PC-3 (cell line): ENCODE measurements at places on chromosomes 16 and 17.
A peak's percentile ranks its signal among the peaks of the same experiment; 100 is the strongest.

DNA sequence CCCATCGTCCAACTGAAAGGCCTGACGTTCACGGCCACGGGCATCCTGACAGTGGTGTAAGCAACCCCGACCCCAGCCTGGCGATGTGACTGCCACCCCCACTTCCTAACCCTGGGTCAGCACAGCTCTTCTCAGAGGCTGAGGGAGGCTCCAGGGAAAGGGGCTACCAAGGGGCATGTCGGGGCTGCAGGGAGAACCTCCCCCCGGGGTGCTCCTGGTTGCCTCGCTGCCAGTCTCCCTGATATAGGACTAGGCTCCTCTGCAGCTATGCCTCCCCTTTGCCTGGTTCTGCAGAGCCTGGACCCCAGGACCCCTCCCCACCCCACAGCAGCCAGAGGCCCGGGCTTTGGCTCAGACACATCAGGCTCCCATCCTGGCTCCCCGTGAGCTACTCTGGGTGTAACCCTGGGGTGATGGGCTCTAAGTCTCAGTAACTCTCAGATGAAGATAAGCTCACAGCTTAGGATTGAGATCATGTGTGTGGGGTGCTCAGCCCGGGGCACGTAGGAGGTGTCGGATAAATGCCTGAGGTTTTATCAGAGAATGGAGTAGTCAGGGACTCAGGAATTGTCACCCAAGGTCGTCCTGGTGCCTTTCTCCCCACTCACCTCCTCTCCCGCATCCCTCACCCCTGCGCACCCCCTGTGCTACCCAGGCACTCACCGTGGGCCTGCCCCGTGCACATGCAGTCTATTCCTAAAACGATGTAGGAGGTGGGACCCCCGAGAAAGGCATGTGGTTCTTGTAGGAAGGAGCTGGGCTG, 10.6 kb downstream of the ITGAD start:
- DNase-seq: no peak

DNA sequence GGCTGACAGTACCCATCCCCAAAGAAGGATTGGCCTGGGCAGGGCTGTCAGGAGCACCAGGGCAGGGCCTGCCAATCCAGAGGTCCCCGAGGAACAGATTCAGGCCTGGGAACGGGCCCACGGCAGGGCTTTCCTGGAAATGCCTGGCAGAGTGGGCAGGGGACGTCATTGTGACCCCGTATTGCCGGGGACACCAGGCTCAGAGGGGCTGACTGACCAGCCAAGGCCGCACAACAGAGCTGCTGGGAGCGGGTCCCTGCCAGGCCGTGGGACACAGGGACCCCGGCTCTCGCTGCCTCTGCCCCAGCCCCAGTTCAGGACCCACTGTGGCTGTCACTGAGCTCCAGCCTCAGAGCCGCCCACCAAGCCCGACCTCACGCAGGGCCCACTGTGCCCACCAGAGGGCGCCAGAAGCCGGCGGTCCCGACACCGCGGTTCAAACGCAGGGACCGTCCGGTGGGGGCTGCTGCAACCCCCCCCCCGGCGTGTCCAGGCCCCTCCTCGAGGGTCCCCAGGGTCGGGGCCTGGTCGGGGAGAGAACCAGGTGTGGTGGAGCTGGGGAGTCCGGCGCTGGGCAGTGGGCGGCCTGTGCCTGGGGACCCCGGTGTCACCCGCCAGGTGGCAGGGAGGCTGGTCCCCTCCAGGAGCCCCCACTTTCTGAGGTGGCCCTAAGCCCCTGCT, 15.2 kb upstream of the SSTR5 start:
- peak; percentile 44 for DNase-seq

GRCh38 chr16:79628988-79629387, 28.5 kb upstream of the MAF start:
- no peak for DNase-seq

DNA sequence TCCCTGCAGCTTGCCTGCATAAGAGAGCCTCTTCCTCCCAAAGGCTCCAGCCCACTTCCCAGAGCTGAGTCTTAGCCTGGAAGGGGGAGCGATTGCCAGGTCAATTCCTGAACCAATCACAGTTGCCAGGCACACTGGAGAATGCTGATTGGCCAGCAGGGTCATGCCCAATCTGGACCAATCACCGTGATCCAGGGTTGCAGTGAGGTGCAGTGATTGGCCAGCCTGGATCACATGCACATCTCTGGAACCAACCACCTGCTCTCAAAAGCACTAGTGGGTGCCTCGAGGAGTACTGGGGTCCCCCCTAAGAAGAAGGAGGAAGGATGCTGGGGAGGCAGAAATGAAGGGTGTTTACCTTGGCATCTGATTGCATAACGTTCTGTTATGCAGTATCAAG, 18.4 kb downstream of the NAGPA start:
- DNase-seq: no peak

- no peak for DNase-seq
Measured at GRCh38 chr17:64411999-64412771, 21.5 kb upstream of the PECAM1 start.

GRCh38 chr17:81418710-81419318, 23.6 kb downstream of the BAHCC1 start:
- DNase-seq: peak; percentile 64

DNA sequence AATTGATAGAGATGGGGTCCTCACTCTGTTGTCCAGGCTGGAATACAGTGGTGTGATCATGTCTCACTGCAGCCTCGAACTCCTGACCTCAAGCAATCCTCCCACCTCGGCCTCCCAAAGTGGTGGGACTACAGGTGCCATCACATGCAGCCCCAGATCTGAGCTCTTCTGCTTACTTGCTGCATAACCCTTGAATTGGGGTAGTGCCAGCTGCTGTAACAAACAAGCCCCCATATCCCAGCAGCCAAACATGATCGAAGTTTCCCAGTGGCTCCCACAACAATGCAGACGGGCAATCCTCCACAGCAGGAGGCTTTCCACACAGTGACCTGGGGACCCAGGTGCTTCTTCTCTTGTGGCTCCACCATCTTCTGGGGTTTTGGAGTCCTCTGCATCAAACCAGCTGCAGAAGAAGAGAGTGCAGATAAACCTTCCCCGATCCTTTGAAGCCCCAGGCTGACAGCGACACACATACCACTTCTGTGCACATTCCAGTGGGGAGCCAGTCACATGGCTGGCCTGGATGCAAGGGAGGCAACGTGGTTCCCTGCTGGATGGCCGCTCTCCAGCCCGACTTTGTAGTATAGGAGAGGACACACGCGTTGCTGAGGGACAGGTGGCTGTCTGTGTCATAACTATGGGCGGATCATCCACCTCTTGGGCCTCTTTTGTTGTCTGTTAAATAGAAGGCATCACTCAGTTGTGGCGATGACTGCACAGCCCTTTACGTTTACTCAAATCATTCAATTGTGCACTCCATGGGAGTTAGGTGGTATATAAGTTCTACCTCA, 16.7 kb downstream of the SBK1 start:
- DNase-seq: no peak

GRCh38 chr16:57618296-57619132, 9.9 kb upstream of the ADGRG1 start:
- peak; percentile 53 for DNase-seq

DNA sequence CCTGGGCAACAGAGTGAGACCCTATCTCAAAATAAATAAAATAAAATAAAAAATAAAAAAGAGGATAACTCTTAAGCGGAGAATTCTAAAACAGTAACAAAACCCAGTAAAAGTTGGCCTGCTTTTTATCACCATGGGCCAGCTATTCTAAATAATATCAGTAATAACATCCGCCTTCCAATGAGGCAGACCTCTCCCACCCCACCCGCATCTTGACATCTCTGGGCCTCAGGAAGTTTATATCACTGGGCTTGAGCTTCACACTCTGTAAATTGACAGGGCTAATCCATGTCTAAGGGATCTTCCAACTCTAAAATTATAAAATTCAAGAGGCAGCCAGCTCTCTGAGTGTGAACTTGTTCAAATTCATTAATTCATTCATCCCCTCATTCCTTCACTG, 82.9 kb upstream of the MTMR4 start:
- DNase-seq: no peak

DNA sequence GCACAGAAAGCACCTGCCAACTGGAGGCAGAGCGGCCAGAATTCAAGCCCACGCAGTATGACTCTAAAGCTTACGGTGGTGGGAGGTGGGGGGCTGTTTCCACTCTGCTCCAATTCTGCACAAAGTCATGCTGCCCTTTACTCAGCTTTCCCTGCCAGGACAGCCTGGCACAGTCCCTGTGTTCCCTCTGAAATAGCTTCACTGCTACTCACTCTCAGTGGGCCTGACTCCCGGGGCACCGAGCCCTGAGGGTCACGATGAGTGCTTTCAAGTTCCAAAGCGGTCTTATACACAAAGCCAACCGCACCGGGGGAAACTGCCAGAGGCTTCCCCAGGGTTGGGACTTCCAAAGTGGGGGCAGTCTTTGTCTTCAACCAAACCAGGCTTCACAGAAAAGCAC, 306.1 kb upstream of the XYLT1 start:
- no peak for DNase-seq

GRCh38 chr17:2706911-2707510, 4.6 kb downstream of the CLUH start:
- no peak for DNase-seq

- no peak for DNase-seq
Measured at GRCh38 chr16:67437513-67437912, 6.6 kb downstream of the HSD11B2 start.

DNA sequence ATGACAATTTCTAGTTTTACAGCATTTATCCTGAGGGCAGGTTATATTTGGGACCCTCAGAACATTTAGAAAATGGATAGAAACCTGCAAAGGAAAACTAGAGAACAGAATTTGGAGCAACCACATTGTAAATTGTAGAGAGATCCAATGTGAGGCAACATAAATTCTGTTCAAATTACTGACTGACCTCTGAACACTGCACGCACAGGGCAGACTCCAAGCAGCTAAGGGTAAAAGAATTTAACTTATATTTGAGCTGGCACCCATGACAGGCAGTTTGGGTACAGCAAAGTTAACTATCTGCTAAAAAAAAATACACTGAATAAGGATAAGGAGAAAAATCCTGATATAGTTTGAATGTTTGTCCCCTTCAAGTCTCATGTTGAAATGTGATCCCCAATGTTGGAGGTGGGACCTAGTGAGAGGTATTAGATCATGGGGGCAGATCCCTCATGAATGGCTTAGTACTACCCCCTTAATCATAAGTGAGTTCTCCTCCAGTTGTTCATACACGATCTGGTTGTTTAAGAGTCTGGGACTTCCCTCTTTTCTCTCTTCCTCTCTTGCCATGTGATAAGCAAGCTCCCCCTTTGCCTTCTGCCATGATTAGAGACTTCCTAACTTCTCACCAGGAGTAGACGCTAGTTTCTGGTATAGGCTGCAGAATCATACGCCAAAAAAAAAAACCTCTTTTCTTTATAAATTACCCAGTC, 75.7 kb downstream of the FBXL20 start:
- DNase-seq: no peak

DNA sequence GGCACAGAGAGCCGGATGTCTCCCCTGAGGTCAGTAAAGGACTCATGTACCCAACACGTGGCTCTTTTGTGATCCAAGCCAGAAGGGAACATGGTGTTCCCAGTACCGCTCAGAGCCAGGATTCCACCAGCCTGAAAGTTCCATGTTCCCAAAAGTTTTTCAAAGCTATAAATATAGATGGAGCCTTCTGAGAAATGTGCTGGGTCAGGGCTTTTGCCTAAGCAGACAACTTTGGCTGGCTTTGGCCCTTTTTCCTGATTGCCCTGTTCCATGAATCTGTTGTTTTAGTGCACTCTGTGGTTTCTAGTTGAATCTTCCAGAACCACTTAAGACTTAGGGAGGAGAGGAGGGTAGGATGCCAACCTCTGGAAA, 128.5 kb upstream of the HS3ST2 start:
- DNase-seq: no peak

GRCh38 chr17:2814481-2815341, 18.5 kb downstream of the RAP1GAP2 start:
- peak; percentile 44 for DNase-seq

DNA sequence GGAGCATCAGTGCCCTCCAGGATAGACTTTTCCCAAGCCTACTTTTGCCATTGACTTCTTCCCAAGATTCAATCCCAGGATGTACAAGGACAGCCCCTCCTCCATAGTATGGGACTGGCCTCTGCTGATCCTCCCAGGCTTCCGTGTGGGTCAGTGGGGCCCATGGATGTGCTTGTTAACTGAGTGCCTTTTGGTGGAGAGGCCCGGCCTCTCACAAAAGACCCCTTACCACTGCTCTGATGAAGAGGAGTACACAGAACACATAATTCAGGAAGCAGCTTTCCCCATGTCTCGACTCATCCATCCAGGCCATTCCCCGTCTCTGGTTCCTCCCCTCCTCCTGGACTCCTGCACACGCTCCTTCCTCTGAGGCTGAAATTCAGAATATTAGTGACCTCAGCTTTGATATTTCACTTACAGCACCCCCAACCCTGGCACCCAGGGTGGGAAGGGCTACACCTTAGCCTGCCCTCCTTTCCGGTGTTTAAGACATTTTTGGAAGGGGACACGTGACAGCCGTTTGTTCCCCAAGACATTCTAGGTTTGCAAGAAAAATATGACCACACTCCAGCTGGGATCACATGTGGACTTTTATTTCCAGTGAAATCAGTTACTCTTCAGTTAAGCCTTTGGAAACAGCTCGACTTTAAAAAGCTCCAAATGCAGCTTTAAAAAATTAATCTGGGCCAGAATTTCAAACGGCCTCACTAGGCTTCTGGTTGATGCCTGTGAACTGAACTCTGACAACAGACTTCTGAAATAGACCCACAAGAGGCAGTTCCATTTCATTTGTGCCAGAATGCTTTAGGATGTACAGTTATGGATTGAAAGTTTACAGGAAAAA, 9.7 kb upstream of the CYLD start:
- no peak for DNase-seq

GRCh38 chr17:36736201-36737156, 135.1 kb downstream of the MRM1 start:
- no peak for DNase-seq

DNA sequence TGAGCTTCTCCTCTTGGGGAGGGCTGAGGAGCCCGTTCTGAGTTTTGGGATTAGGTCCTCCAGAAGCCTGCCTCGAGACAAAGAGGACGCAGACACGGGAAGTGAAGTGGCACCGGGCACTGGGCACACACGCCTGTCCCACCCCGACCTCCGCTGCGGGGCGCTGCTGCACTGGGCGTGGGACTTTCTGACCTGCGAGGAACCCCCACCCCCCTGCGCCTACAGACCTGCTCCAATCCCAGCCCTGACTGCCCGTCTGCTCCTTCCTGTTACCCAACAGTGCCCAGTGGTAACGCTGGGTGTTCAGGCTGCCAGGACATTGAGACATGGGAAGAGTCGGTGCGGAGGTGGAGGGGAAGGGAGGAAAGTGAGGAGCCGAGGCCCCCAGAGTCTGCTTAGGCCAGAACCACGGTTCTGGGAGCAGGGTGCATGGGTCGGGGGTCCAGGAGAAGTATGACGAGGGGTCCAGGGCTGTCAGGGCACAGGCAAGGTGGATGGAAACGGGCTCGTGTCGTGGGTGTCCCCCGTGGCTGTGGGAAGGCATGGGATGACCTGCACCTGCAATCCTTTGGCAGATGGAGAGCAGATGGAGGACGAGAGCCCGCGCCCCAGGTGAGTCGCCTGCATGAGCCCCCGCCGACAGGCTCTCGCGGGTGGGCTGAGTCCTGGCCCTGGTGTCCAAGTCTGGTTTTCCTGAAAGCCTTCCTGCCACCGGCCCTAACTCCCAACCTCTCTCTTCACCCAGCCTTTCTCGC, 112.0 kb upstream of the CREBBP start:
- no peak for DNase-seq

GRCh38 chr17:5014357-5014756, 16.6 kb downstream of the KIF1C start:
- no peak for DNase-seq

- peak; percentile 52 for DNase-seq
Measured at GRCh38 chr16:48499923-48500381, 110.0 kb downstream of the N4BP1 start.
